ENCODE measurements at places on chromosomes 12 and 14.
A peak's percentile ranks its signal among the peaks of the same experiment; 100 is the strongest.

DNA sequence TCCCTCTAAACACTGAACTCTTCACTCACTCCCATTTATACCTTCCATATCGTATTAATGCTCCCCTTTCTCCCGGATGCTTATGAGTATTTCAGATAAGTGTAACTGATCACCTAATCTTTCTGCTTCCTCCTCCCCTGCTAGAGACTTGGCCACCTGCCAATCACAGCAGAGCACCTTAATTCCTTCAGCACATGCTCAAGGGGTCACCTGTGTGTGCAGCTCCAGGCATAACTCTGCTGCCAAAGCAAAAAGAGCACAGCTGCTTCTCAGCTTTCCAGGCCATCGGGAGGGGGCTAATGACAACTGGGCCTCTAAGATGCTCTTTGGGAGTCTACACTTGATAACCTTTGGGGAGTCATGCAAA is 106.9 kb upstream of the DYRK2 start:
- no peak for DNase-seq

GRCh38 chr12:121138284-121138683 is 5.6 kb downstream of the P2RX7 start:
- DNase-seq = no peak

GRCh38 chr12:109232731-109233130 is 76.4 kb downstream of the FOXN4 start:
- no peak for DNase-seq

DNA sequence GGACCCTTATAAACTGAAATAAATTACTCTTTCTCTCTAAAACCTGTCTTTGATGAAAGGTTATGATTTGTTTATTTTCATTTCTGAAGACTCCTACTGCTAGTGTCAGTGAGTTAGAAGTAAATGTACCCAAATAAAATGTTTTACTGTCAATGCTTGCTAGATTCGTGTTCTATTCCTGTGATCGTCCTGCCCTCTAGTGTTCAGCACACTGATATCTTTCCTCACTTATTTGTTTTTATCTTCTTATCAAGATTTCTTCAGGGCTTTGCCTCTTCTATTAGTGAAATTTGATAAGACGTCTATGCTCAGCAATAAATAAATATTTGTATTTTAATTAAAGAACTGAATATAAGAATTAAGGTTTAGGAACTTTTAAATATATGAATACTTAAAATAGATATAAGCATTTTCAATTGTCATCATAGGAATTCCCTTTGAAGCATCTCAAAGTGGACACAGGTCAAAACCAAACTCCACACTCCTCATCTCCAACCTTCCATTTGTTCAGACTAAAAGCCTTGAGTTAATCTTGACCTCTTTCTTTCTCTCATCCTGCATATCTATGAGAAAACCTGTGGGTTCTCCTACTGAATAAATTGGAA is 75.8 kb downstream of the C12orf50 start:
- DNase-seq = no peak

GRCh38 chr12:116471544-116471943 is 87.6 kb upstream of the MAP1LC3B2 start:
- DNase-seq = no peak

DNA sequence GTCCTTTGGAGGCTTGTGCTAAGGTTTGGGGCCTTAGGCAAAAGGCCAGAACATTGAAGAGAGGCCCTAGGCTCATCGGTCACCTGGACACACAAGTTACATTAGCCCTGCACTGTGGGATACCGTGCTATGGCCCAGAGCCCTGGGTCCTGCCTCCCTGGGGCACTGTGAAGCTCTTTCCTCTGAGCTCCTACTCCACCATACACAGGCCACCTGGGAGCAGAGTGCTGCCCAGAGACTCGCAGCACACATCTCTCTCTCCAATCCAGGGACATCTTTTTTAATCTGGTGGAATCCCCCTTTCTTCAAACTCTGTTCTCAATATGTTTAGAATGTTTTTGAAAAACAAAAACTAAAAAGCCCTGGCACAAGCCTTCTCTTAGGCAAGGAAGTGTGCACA is 314.2 kb upstream of the RGS6 start:
- no peak for DNase-seq

DNA sequence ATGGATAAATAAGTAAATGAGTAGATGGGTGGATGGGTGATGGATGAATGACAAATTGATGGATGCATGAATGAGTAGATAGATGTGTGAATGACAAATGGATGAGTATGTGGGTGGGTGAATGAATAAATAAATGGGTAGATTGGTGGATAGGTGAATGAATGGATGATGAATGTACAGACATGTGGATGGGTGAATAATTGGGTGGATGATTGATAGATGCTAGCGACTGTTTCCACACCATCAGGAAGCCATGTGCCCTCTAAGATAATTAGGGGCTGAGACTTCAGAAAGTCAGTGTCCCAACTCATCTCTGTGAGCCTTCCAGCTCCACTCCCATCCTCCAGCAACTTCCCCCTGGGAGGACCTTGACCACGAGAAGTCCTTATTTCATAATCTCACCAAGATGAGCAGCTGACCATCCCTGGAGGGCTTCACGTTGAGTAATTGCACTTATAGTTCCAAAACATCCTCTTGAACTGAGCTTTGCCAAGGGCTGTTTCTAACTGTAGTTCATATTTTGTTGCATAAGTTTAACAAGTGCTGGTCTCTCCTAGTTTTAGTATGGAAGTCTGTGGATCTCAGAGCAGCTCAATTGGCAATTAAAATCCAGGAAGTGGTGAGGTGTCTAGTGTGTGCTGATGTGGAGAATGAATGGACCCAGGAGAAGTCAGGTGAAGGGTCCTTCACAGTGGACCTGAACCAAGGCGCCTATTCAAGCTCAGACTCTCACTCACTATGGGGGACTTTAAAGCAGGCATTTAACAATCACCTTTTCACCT is 295.7 kb downstream of the ADGRD1 start:
- no peak for DNase-seq

- peak; percentile 24 for DNase-seq
These were observed 9.0 kb upstream of the OR6J1 start for GRCh38 chr14:22653012-22653621.

- DNase-seq = peak; percentile 38
These were observed 8.1 kb upstream of the PPP1R1A start for GRCh38 chr12:54596526-54596946.

- no peak for DNase-seq
These were observed 82.1 kb downstream of the TRAFD1 start for GRCh38 chr12:112207397-112207924.

GRCh38 chr14:52974406-52974805 is 23.6 kb upstream of the FERMT2 start:
- no peak for DNase-seq
